Natural killer cell (primary cell): ENCODE measurements at places on chromosomes 5 and 9. TPM values are rescaled to one million over a fixed set of nuclear protein-coding genes. Genes with fewer than 3 reads are reported as not detected.

GRCh38 chr9:16032799-16033198 lies 480.0 kb downstream of the CCDC171 start:
- H3K36me3 ChIP-seq, result no peaks in the 10 kb centered on the region
- no peak for DNase-seq
- H3K27ac ChIP-seq, result no peak overlapping the region
- peaks cover 2% of the 10 kb centered on the region for H3K27me3 ChIP-seq

TPPP gene
- 1.3 TPM for total RNA-seq

PRRX2 gene
- not detected for total RNA-seq

- no peak for DNase-seq
- no peaks in the 10 kb centered on the region for H3K27me3 ChIP-seq
- H3K27ac ChIP-seq, result no peak overlapping the region
- H3K4me1 ChIP-seq, result no peaks in the 10 kb centered on the region
- H3K4me3 ChIP-seq, result no peak overlapping the region
Observed at GRCh38 chr5:16588434-16589214, 28.2 kb downstream of the RETREG1 start.

PCDHB5 gene
- total RNA-seq, result not detected
